ENCODE measurements at places on chromosomes 11 and 22. TPM values are rescaled to one million over a fixed set of nuclear protein-coding genes. Genes with fewer than 3 reads are reported as not detected.
A peak's percentile ranks its signal among the peaks of the same experiment; 100 is the strongest.

Gene YAP1
- 0.10 TPM for total RNA-seq

DNA sequence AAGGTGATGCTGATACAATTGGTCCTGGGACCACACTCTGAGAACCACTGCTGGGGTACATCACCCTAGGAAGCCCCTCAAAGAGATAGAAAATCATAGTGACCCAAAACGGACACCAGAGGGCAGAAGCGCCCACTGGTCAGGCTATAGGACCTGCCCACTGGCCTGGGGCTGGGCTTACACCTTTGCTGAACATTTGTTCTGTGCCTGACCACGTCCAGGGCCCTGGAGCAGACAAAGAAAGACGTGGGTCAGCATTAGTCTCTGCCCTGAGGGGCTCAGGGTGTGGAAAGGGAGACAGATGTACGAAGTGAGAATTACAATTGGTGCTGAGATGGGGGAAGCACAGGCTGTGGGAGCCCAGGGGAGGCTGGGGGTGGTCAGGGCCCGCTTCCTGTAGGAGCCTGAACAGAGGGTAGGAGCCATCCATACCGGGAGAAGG is 14.4 kb upstream of the SERPINH1 start:
- no peaks in the 10 kb centered on the region for H3K4me1 ChIP-seq
- H3K27me3 ChIP-seq = peaks cover 15% of the 10 kb centered on the region

DNA sequence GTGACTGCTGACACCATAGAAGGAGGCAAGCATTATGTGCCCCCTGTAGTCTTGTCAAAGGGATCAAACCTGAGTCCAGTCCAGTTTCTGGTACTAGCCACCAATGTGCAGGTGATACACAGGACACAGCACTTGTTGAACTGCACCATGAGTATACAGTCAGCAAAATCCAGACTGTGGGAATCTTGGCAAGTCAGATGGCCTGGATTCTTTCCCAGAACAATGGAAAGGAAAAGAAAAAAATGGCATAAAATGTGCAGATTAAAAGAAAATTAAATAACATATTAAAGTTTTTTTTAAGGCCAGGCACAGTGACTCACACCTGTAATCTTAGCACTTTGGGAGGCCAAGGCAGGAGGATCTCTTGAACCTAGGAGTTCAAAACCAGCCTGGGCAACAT is 16.8 kb downstream of the CRY2 start:
- no peak overlapping the region for H3K4me3 ChIP-seq
- H3K27ac ChIP-seq = no peak overlapping the region
- DNase-seq = no peak
- no peaks in the 10 kb centered on the region for H3K27me3 ChIP-seq

DNA sequence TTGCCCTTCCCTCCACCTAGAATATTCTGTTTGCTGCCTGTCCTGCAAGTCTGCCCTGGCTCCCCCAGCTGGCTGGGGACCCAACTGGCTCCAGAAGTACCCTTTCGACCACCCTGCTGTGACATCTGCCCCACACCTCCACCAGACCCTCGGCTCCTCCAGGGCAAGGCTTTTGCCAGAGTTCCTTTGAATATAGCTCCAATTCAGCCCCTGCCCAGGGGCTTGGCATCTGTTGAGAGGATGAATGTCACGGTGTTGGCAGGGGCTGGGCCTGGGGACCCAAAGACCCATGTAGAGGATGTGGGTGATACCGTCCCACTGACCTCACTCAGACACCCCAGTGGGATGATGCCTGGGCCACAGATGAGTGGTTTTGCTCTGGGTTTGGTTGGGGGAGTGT is 4.0 kb downstream of the NLRP6 start:
- H3K4me1 ChIP-seq = peaks cover 59% of the 10 kb centered on the region
- H3K36me3 ChIP-seq = peaks cover 31% of the 10 kb centered on the region
- H3K4me3 ChIP-seq = peak overlapping the region; percentile 84
- peaks cover 17% of the 10 kb centered on the region for H3K27me3 ChIP-seq
- H3K27ac ChIP-seq = peak overlapping the region; percentile 85
- no peak for DNase-seq

GRCh38 chr11:30196400-30197206 is 34.2 kb upstream of the FSHB start:
- H3K36me3 ChIP-seq = no peaks in the 10 kb centered on the region
- H3K27ac ChIP-seq = no peak overlapping the region
- no peaks in the 10 kb centered on the region for H3K4me1 ChIP-seq
- H3K4me3 ChIP-seq = no peak overlapping the region
- DNase-seq = no peak

Gene RAPSN
- 0.62 TPM for total RNA-seq

DNA sequence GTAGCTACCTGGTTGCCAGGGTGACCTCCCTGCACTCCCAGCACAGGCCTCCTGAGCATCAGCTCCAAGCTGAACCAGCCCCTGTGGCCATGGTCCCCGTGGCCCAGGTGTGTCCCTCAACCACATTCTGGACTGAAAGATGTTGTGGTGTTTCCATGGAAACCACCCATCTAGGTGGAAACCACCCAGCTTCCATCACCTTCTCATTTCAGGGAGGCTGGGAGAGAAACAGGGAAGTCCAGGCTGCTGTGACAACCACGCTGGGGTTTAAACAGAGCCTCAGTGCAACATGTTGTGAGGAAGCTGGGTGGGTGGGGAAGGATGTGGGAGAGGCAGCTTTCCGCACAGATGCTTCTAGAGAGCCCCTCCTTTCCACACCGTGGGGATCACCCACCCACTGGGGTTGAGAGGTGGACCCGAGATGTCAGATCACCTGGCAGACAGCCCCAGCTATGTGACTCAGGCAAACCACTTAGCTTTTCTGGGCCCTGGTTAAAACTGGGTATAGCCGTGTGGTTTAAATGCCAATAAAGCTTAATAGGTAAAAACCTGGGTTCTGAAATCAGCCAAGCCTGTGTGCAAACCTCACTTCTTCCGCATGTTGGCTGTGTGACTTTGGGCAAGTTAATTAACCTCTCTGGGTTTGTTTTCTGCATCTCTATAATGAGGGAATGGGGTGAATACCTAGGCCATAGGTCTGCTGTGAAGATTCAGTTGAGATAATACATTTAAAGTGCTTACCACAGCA is 46.4 kb downstream of the CD82 start:
- H3K27me3 ChIP-seq = no peaks in the 10 kb centered on the region
- peak; percentile 68 for DNase-seq
- H3K36me3 ChIP-seq = peaks cover 67% of the 10 kb centered on the region
- peak overlapping the region; percentile 15 for H3K4me3 ChIP-seq
- peak overlapping the region; percentile 82 for H3K27ac ChIP-seq
- H3K4me1 ChIP-seq = peaks cover 92% of the 10 kb centered on the region

Gene KDM4E
- not detected for total RNA-seq

Gene JHY
- 0.71 TPM for total RNA-seq

Gene INPPL1
- total RNA-seq = 139 TPM

DNA sequence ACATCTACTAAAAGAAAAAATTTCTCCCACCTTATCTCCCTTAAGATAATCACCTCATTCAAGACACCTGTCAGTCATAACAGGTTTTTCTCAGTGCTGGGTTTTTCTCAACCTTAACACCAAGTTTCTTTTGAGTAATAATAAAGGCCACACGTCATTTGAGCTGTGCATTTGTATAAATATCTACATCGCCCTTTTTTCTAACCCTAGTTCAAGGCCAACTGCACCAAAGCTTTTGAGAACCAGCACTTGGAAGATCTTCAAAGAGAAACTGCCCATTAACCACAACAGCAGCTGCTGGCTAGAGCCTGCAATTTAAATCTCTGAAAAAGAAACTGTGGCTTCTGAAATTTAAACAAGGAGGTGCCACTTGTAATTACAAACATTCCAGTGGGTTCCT is 6.9 kb downstream of the CADM1 start:
- H3K27me3 ChIP-seq = peaks cover 5% of the 10 kb centered on the region
- no peak overlapping the region for H3K4me3 ChIP-seq
- H3K27ac ChIP-seq = no peak overlapping the region
- no peak for DNase-seq

GRCh38 chr11:907668-908067 is 2.9 kb downstream of the CHID1 start:
- DNase-seq = no peak
- peak overlapping the region; percentile 51 for H3K4me3 ChIP-seq
- H3K27ac ChIP-seq = no peak overlapping the region
- no peaks in the 10 kb centered on the region for H3K27me3 ChIP-seq
- peaks cover 19% of the 10 kb centered on the region for H3K36me3 ChIP-seq
- H3K4me1 ChIP-seq = peaks cover 18% of the 10 kb centered on the region

Gene OR56A1
- not detected for total RNA-seq

DNA sequence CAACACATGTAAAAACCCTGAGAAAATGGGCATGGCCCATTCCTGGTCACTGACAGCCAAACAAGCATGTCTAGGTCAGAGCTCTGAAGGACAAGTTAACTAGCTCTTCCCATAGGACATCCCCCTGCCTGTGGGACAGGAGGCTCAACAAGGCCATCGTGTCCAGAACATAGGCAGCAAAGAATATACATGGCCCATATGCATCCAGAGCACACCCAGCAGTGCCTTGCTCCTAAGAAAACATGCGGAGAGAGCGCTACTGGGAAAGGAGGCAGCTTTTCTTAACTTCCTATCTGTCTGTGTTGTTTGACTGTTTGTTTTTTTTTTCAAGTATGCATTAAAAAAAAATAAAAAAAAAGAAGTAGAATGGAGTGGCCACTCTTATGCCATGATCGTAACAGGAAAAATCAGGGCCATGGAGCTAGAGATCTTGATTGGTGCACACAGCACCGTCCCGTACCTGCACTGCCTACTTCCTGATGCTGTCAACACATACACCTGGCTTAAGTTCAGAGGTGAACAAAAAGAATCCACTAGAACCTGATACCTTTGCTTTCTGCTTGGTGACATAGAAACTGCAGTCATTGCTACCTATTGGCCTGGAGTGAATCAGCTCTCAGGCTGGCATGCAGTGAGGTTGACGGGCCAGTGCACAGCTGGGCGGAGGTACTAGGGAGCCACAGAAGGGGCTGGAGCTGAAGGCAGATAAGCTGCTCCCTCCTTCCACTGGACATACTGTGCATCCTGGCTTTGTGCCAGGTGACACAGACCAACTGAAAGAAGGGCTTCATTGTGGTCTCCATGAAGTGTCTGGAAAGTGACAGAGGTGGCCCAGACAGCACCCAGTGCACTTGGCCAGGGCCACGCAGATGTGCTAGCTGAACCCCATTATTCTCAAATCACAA is 11.9 kb downstream of the UFD1 start:
- H3K4me3 ChIP-seq = no peak overlapping the region
- H3K27ac ChIP-seq = no peak overlapping the region
- H3K4me1 ChIP-seq = peaks cover 22% of the 10 kb centered on the region
- DNase-seq = no peak
- H3K27me3 ChIP-seq = no peaks in the 10 kb centered on the region

GRCh38 chr11:121508449-121508848 is 55.7 kb upstream of the SORL1-AS1 start:
- no peak overlapping the region for H3K27ac ChIP-seq
- H3K36me3 ChIP-seq = peaks cover 68% of the 10 kb centered on the region
- DNase-seq = no peak
- no peaks in the 10 kb centered on the region for H3K27me3 ChIP-seq

Gene LINC01488
- total RNA-seq = not detected

- no peak overlapping the region for H3K4me3 ChIP-seq
- no peak for DNase-seq
- no peak overlapping the region for H3K27ac ChIP-seq
- peaks cover 10% of the 10 kb centered on the region for H3K4me1 ChIP-seq
- peaks cover 66% of the 10 kb centered on the region for H3K36me3 ChIP-seq
- H3K27me3 ChIP-seq = no peaks in the 10 kb centered on the region
Measured at GRCh38 chr11:14858404-14858803, 33.6 kb downstream of the CYP2R1 start.

Gene FAM118B
- total RNA-seq = 13.2 TPM

DNA sequence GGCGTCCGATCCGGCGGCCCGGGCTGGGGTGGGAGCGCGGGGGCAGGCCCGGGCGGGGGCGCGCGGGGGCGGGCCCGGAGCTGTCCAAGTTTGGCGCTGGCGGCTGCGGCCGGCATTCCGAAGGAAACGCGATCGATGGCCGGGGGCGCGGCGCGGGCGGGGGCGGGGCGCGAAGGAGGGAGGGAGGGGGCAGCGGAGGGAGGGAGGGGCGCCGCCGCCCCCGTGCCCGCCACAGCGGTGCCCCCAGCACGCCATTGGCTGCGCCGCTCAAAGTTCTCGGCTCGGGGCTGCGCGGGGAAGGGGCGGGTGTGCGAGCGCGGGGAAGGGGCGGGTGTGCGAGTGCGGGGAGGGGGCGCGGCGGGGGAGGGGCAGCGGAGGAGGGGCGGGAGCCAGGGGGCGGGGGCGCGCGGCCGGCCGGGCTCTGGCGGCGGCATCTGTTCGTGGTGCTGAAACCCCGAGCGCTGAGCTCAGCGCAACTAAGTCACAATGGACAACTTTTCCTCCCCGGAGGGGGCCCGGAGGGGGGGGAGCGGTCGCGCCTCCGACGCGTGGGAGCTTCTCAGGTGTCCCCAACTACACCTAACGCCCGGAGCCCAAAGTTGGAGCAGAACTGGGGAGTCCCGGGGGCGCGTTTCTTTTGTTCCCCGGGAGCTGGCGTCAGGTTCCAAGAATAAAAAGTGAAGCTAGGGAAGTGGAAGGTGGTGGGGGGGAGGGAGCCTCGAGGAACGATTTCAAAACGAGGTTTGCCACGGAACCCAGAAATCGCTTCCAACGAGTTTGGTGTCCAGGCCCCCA is 2.2 kb downstream of the PHF21B start:
- peaks cover 12% of the 10 kb centered on the region for H3K4me1 ChIP-seq
- H3K4me3 ChIP-seq = no peak overlapping the region
- H3K27me3 ChIP-seq = peaks cover 48% of the 10 kb centered on the region
- no peak overlapping the region for H3K27ac ChIP-seq
- no peak for DNase-seq
- peaks cover 3% of the 10 kb centered on the region for H3K36me3 ChIP-seq

DNA sequence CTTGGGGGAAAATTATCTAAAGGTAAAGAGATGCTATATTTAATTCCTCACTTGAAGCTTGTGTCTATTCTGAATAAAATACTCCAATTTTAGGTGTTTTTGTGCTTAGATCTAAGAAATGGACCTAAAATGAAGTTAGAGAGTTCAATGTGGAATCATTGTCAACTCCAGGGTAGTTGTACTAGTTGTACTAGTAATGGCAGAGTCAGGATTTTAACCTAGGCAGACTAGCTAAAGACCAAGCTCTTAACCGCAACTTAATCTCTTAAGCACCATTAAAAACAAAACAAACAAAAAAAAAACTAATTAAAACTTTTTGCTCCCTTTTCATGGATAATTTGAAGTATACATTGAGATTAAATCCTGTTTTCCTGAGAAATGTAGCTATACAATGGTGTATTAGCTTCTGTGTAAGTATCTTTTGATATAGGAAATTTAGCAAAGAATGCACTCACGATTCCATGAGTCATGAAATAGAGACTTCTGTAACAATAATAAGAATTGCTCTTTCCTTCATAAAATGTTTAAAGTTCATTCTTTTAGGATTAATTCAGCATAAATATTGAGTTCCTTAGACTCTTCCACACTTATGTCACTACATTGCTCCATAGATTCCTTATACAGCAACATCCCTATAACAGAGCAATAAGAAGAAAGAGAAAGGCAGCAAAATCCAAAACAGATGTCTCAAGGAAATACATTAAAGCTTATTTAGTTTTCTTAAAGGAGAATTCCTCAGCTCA is 26.5 kb upstream of the SOX6 start:
- H3K4me3 ChIP-seq = no peak overlapping the region
- no peaks in the 10 kb centered on the region for H3K36me3 ChIP-seq
- no peak for DNase-seq
- H3K27me3 ChIP-seq = no peaks in the 10 kb centered on the region

Gene SCT
- not detected for total RNA-seq

Gene TMPRSS13
- total RNA-seq = 1.5 TPM

Gene OR5B21
- total RNA-seq = not detected

GRCh38 chr22:48051796-48052620 is 1289.6 kb downstream of the TBC1D22A start:
- no peaks in the 10 kb centered on the region for H3K36me3 ChIP-seq
- H3K4me3 ChIP-seq = no peak overlapping the region
- no peaks in the 10 kb centered on the region for H3K4me1 ChIP-seq
- H3K27ac ChIP-seq = no peak overlapping the region

- H3K4me1 ChIP-seq = no peaks in the 10 kb centered on the region
- DNase-seq = no peak
- no peaks in the 10 kb centered on the region for H3K36me3 ChIP-seq
- H3K4me3 ChIP-seq = no peak overlapping the region
Measured at GRCh38 chr22:35991168-35991567, 37.5 kb downstream of the RBFOX2 start.
